Epithelial cell of umbilical artery (primary cell): ENCODE measurements at places on chromosomes 5 and 9. TPM values are rescaled to one million over a fixed set of nuclear protein-coding genes. Genes with fewer than 3 reads are reported as not detected.

Gene PPP3R2
- not detected in 2 replicates for total RNA-seq

Gene KIF27
- total RNA-seq: 2.9 and 4.1 TPM in 2 replicates

Gene PCDHB16
- under 0.01 TPM in 2 replicates for total RNA-seq

Gene PCDHA6
- under 0.01 and 0.15 TPM in 2 replicates for total RNA-seq

Gene TMC1
- 1.6 and 3.2 TPM in 2 replicates for total RNA-seq

Gene SPOCK1
- total RNA-seq: 85.6 and 209 TPM in 2 replicates

Gene SPATA31C1
- total RNA-seq: not detected in 2 replicates

Gene SPAAR
- 10.3 and 14.3 TPM in 2 replicates for total RNA-seq

Gene OTP
- total RNA-seq: not detected in 2 replicates

Gene GNA14
- total RNA-seq: 0.97 and 8.4 TPM in 2 replicates

Gene FAM221B
- total RNA-seq: not detected in 2 replicates

Gene BICD2
- 44.4 and 47.7 TPM in 2 replicates for total RNA-seq

Gene DOCK2
- 0.65 and 0.91 TPM in 2 replicates for total RNA-seq

Gene GZMA
- total RNA-seq: 0.65 TPM in 1 of 2 replicates, not detected in the other

Gene SHOC1
- total RNA-seq: 0.15 TPM in 1 of 2 replicates, not detected in the other

Gene CREB3
- 41.9 and 64.9 TPM in 2 replicates for total RNA-seq
